ENCODE measurements at places on chromosomes 2 and 18. TPM values are rescaled to one million over a fixed set of nuclear protein-coding genes. Genes with fewer than 3 reads are reported as not detected.

- DNase-seq: no peak
These were observed 730 bp downstream of the ODC1 start for GRCh38 chr2:10447300-10447894.

DNA sequence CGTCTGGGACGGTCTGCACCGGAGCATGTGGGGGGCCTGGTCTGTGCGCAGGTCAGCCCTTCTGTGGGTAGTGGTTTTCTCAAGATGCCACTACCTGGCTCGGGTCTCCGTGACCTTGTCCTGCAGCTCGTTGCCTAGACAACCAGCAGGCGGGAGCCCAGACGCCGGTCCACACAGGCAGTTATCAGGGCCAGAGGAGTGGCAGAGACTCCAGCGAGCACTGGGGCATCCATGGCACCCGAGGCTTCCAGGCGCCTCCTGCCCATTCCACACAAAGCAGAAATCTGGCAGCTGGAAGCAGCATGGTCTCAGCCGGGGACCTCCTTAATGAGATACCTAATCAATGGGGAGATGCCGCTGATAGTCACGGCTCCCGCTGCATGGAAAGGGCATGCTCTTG is 156.1 kb downstream of the FAM210A start:
- DNase-seq: no peak

DNA sequence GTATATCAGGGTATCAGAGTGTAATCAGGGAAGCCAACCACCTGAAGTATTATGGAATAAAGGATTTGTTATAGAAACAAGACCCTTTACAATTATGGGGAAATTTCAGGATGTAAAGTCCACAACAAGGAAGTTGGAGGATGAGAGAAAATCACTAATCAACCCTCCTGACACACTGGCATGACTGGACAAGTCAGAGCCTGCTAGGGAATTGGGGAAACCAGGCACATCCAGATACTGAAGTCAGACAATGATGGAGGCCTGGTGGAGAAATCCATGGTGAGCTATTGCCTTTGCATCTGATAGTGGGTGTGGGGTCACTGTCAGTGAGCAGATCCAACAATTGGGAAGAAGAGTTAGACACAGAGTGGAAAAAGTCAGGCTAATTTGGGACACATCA is 158.8 kb upstream of the FBXO11 start:
- DNase-seq: no peak

DNA sequence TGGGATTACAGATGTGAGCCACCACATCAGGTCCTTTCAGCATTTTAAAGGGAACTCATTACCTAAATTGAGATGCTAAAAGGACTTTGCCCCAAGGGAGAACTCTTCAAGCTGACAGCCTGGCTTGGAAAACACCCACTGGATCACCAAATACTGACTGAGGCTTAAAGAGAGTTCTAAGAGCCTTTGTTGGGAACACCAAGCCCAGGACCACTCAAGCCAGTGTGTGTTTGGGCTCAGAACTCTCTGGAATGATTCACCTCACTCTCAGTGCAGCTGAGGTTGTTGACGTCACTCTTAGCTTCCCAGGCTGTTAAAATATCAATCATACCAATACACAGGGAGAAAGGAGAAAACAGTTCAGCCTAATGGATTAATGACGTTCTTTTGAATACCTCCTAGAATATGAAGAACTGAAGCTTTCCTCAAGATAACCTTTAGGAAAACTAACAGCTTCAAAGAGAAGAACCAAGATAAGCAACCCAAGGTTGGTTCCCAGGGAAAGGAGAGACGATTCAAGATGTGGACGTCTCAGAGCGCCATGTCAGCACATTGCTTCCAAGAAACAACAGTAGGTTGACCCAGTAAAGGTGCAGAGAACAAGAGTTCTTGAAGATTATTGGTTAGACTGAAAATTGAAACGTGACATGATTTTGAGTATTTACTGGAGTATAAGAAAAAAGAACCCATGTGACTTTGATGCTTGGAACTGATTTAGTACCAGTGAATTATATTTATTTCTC is 48.0 kb upstream of the MGAT4A start:
- no peak for DNase-seq

DNA sequence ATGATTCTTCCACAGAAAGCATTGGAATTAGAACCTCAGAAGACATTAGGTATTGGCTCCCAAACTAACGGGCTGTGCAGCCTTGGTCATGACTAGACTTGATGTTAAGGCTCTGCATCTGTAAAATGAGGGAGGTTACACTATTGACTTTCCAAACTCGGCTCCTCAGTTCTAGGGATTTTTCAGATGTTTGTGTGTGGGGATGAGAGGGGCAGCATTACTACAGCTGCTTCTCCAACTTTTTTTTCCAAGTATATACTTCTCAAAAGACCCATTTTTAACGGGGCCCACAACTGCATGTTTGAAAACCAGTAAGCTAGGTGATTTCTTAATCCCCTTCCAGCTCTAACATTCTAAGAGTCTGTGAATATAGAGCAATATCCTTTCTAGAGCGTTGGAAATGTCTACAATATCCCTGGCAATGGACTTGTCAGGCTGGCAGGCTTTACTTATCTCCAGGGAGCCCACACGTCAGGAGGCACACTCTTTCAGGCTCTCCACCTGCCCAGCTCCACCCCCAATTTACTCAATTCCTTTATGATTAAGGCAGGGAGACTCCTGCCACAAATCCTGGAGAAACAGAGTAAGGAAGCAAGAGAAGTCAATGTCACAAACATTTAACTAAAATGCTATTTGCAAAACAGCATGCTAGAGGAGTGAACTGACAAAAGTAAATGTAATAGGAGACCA is 844 bp upstream of the MPV17 start:
- DNase-seq: no peak

GRCh38 chr18:13420969-13421686 is 202.6 kb downstream of the LDLRAD4 start:
- DNase-seq: no peak

DNA sequence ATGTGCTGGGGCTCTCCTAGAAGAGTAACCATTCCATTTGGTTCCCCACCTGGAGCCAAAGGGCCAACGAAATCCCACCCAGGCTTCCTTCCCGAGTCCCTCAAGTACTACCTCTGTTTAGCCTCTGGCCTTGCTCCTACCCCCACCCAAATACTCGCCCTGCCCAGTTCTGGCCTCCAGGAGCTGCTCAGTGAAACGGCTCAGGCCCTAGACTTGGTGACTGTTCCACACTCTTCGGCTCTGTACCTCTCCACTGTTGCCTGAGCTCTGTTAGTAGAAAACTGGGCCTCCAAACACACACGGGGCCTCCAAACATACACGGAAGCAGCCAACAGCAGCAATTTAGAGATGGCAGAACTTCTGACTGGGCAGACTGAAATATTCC is 4.2 kb downstream of the OTX1 start:
- no peak for DNase-seq

The CNNM3 gene
- 35.1 TPM for polyA plus RNA-seq

The ESPNL gene
- polyA plus RNA-seq: 2.1 TPM

The ZNF396 gene
- 5.5 TPM for polyA plus RNA-seq

The UGT1A8 gene
- not detected for polyA plus RNA-seq

The C2orf15 gene
- 12.6 TPM for polyA plus RNA-seq

The DOCK10 gene
- 13.3 TPM for polyA plus RNA-seq

Data from left renal cortex interstitium (tissue), 4 donors.